Uterus (tissue), 4 donors: ENCODE measurements at places on chromosomes 5 and 9. TPM values are rescaled to one million over a fixed set of nuclear protein-coding genes. Genes with fewer than 3 reads are reported as not detected.
A peak's percentile ranks its signal among the peaks of the same experiment; 100 is the strongest.

Gene FAM169A
- 0.51 TPM for total RNA-seq

Gene PRLR
- 15.8 TPM for total RNA-seq

Gene RLN2
- not detected for total RNA-seq

Gene FAM151B
- total RNA-seq: 5.0 TPM

Gene MLANA
- not detected for total RNA-seq

Gene HAPLN1
- not detected for total RNA-seq

DNA sequence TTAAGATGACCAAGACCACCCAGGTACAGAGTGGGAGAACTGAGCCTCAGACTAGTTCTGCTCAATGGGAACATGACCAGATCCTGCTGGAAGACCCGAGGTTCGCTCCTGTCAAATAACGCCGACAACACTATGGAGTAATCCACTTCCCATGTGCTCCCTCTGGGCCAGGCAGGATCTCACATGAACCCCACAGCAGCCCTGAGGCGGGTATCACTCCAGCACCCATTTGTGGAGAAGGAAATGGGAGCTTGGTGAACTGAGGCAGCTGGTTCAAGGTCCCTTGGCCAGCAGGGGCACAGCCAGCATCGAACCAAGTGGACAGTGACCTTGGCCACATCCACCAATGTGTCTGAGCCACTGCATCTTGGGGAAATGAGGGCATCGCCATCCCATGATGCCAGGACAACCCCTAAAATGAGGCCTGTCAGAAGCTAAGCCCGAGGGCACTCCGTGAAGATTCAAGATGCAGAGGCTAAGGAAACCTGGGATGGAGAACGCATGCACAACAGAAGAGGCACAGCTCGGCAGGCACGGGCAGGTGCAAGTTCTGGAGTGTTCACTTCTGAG, 8.5 kb downstream of the ANKS6 start:
- DNase-seq: no peak

DNA sequence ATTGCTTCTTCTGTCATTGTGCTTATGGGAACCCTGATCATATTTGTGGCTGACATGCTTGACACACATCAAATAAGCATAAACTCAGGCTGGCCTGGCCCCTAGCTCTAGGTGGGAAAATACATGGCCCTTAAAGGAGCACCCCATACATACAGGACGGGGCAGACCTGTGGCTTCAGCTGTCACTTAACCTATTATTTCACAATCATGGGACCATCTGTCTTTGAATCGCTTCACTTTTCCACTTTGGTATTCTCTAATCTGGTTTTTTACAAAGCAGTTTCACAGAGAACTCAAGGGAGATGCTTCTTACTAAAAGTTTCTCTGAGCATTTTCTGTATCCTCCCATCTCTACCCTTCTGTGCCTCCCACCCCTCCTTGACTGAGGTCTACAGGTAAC, 34.6 kb upstream of the LRRTM2 start:
- no peak for DNase-seq

DNA sequence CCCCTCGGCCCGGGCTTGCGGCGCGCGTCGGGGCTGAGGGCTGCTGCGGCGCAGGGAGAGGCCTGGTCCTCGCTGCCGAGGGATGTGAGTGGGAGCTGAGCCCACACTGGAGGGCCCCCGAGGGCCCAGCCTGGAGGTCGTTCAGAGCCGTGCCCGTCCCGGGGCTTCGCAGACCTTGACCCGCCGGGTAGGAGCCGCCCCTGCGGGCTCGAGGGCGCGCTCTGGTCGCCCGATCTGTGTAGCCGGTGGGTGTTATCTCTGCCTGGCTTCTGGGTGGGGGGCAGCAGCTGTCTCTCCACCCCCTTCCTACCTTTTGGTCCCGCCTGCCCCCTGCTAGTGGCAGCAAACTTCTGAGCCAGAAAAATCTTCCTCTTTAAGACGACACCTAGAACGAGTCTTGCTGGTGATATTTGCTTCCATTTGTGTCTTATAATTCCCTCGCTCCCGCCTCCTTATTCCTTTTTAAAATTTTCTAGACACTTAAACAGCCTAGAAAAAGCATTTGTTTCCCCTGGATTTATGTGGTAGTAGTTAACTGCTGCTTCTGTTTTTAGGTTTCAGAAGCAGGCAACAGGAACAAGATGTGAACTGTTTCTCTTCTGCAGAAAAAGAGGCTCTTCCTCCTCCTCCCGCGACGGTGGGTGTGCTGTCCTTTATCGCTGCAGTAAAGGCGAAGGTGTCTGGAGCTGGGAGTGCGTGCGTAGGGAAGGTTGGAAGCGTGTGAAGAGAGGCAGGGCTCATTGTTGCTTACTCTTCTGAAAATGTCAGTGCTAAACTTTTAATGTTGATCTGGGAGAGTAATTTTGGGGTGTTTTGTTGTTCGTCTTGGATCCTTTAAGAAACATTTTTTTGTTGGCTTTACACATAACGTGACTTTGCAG, 554 bp downstream of the JAK2 start:
- peak; percentile 34 for DNase-seq
